Activated T-helper 1 cell treated with anti-CD3 and anti-CD28 coated beads, Interleukin-12 subunit alpha, Interleukin-12 subunit beta, Interleukin-2, Interleukin-4 antibody, amounts not matched to agents 30 ng/mL and 10 ng/mL and 1 ng/mL, durations not matched to agents 14 hours and 24 hours and 36 hours (primary cell): ENCODE measurements at places on chromosomes 4 and X. TPM values are rescaled to one million over a fixed set of nuclear protein-coding genes. Genes with fewer than 3 reads are reported as not detected.
A peak's percentile ranks its signal among the peaks of the same experiment; 100 is the strongest.

The SHOX gene
- not detected in 2 replicates for total RNA-seq

The SPATA18 gene
- 0.13 and 0.27 TPM in 2 replicates for total RNA-seq

The CWH43 gene
- total RNA-seq: not detected in 2 replicates

The ANAPC4 gene
- total RNA-seq: 36.0 and 39.9 TPM in 2 replicates

- peaks cover 23% of the 10 kb centered on the region for H3K4me1 ChIP-seq
- peaks cover 4% of the 10 kb centered on the region for H3K36me3 ChIP-seq
- H3K27me3 ChIP-seq: peaks cover 2% of the 10 kb centered on the region
- DNase-seq: peak; percentile 1
These were observed 2.0 kb upstream of the STAG2 start for GRCh38 chrX:123959281-123960063.

- no peaks in the 10 kb centered on the region for H3K36me3 ChIP-seq
- H3K4me1 ChIP-seq: no peaks in the 10 kb centered on the region
- H3K27ac ChIP-seq: no peak overlapping the region
- H3K27me3 ChIP-seq: peaks cover 3% of the 10 kb centered on the region
These were observed 103.5 kb upstream of the PPARGC1A start for GRCh38 chr4:23993373-23993772.

The NDP gene
- total RNA-seq: not detected in 2 replicates

The GRID2 gene
- total RNA-seq: not detected in 2 replicates

The FGB gene
- total RNA-seq: not detected in 2 replicates

The TGIF2LX gene
- not detected in 2 replicates for total RNA-seq

DNA sequence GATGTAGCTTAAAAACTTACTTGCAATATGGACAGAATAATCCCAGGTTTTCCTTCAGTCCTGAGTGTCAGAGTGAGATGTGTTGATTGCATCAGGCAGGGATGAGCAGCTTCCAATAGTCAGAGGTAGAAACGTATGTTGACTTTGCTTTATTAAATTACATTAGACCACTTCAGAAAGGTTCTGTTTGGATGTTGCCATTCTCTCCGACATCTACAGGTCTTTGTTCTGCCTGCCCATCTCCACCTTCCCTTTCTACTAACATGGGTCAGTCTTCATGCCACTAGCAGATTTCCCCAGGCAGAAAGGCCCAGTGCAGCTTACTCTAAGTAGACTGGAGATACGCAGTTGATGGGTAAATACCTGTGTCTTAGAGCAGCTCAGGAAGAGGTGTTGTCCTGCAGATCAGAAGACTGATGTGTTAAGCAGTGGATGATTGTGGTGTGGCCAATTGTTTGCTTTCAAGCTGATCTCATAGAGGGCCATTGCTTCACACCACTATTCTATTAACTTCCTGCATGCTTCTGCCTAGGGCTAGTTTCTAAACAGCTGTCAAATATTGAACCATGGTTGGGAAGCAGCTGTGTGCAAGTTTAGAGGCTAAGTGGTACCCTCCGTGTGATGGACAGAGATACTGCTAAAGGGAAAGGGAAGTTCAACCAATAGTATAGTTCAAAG lies 1.8 kb downstream of the FRMPD4 start:
- H3K27ac ChIP-seq: no peak overlapping the region
- H3K4me1 ChIP-seq: no peaks in the 10 kb centered on the region
- no peaks in the 10 kb centered on the region for H3K36me3 ChIP-seq
- H3K27me3 ChIP-seq: peaks cover 18% of the 10 kb centered on the region

GRCh38 chr4:17968721-17969120 lies 52.8 kb downstream of the LCORL start:
- H3K27me3 ChIP-seq: no peaks in the 10 kb centered on the region
- H3K27ac ChIP-seq: no peak overlapping the region
- no peaks in the 10 kb centered on the region for H3K36me3 ChIP-seq
- no peak for DNase-seq

- DNase-seq: no peak
- no peaks in the 10 kb centered on the region for H3K4me1 ChIP-seq
- H3K27me3 ChIP-seq: no peaks in the 10 kb centered on the region
These were observed 40.1 kb upstream of the RPA4 start for GRCh38 chrX:96843566-96843965.

GRCh38 chr4:5796976-5797375 lies 86.0 kb downstream of the EVC start:
- no peaks in the 10 kb centered on the region for H3K4me1 ChIP-seq
- no peaks in the 10 kb centered on the region for H3K27me3 ChIP-seq
- no peak overlapping the region for H3K4me3 ChIP-seq
- H3K36me3 ChIP-seq: no peaks in the 10 kb centered on the region

The ETNPPL gene
- not detected in 2 replicates for total RNA-seq

- no peak for DNase-seq
- no peaks in the 10 kb centered on the region for H3K4me1 ChIP-seq
- no peak overlapping the region for H3K4me3 ChIP-seq
- no peaks in the 10 kb centered on the region for H3K27me3 ChIP-seq
- H3K36me3 ChIP-seq: no peaks in the 10 kb centered on the region
- no peak overlapping the region for H3K27ac ChIP-seq
These were observed 500.2 kb downstream of the IDS start for GRCh38 chrX:149004936-149005335.

DNA sequence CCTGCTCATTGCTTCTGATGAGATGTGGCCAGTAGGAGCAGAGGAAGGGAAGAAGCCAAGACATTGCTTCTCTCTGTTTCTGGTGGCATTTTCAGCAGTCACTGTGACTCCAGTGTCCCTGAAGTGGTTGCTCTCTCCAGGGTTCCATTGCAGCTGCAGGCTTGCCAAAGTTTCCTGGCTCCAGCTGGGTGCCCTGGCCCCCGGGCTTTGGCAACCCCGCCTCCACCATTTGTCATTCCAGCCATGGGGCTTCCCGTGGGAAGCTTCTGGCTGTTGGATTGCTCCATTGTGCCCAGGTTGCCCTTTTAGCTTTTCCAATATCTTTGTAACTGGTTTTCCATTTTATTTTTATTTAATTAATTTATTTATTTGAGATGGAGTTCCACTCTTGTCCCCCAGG lies 12.7 kb downstream of the FGFBP1 start:
- peaks cover 11% of the 10 kb centered on the region for H3K4me1 ChIP-seq
- no peak for DNase-seq
- peaks cover 11% of the 10 kb centered on the region for H3K27me3 ChIP-seq
- no peak overlapping the region for H3K4me3 ChIP-seq
- H3K36me3 ChIP-seq: no peaks in the 10 kb centered on the region

The USP17L28 gene
- total RNA-seq: not detected in 2 replicates

DNA sequence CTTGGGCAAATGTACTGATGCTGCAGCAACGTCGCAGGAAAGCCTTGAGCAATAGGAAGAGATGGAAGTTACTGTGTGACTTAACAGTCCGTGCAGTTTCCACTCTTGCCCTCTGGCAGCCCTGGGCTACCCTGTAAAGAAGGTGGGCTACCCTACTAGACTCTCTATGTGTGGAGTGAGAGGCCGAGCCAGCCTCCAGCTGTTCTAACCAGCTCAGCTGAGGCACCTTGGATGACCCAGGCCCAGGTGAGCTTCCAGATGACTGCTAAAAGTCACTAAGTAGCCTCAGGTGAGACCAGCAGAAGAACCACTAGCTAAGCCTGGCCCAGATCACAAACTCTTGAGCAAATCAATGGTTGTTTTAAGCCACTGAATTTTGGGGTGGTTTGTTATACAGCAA lies 34.9 kb upstream of the PPP2R2C start:
- no peak overlapping the region for H3K4me3 ChIP-seq
- no peak for DNase-seq
- no peaks in the 10 kb centered on the region for H3K4me1 ChIP-seq
- H3K27ac ChIP-seq: no peak overlapping the region

The NCAPG gene
- 43.7 and 46.3 TPM in 2 replicates for total RNA-seq

GRCh38 chrX:134545510-134545909 lies 85.5 kb downstream of the HPRT1 start:
- H3K4me1 ChIP-seq: peaks cover 32% of the 10 kb centered on the region
- H3K27ac ChIP-seq: no peak overlapping the region
- no peak for DNase-seq
- peaks cover 3% of the 10 kb centered on the region for H3K27me3 ChIP-seq

The PAGE5 gene
- total RNA-seq: not detected in 2 replicates

DNA sequence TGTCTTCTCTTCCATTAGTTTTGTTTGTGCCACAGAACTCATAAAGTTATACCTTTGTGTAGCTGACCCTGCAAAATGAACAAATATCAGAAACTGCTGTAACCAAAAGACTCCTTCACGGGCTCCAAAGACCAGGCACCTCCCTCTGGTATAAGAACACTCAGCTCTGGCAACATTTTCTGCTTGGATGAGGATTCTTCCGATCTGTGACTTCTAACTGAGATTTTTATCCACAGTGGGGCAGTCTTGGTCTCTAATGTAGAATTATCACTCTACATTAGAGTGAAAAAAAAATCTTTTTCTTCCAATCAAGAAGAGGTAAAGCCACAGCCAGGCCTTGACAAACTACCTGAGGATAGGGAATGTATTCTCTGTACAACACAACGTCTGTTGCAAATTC lies 38.5 kb upstream of the PRSS48 start:
- H3K27me3 ChIP-seq: peaks cover 6% of the 10 kb centered on the region
- H3K36me3 ChIP-seq: no peaks in the 10 kb centered on the region
- no peak for DNase-seq
- H3K4me3 ChIP-seq: no peak overlapping the region
- H3K4me1 ChIP-seq: no peaks in the 10 kb centered on the region
- no peak overlapping the region for H3K27ac ChIP-seq

GRCh38 chr4:16484711-16485110 lies 258.4 kb upstream of the TAPT1 start:
- H3K4me3 ChIP-seq: no peak overlapping the region
- H3K36me3 ChIP-seq: no peaks in the 10 kb centered on the region
- no peak overlapping the region for H3K27ac ChIP-seq
- no peak for DNase-seq
- no peaks in the 10 kb centered on the region for H3K27me3 ChIP-seq

GRCh38 chr4:101807351-101807750 lies 16.8 kb downstream of the BANK1 start:
- no peak for DNase-seq
- H3K4me1 ChIP-seq: peaks cover 3% of the 10 kb centered on the region
- H3K36me3 ChIP-seq: no peaks in the 10 kb centered on the region
- H3K4me3 ChIP-seq: no peak overlapping the region
- no peak overlapping the region for H3K27ac ChIP-seq
- H3K27me3 ChIP-seq: peaks cover 14% of the 10 kb centered on the region

DNA sequence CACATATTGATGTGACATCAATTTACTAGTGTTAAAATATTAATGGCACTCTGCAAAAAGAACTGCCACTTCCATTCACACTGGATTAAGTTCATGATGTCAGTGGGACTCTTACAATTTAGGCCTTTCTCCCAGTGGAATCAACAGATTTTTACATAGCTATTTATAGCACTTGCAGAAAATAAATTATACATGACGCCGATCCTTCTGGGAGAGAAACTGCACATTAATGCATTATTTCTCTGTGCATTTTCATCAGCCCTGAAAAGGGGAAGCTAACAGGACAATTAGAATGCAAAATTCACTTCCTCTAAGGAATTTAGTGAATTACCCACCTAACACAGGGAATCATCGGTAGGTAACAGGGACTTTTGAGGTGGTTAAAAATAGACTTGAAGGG lies 15.7 kb downstream of the LGI2 start:
- H3K27me3 ChIP-seq: no peaks in the 10 kb centered on the region
- no peaks in the 10 kb centered on the region for H3K4me1 ChIP-seq
- H3K4me3 ChIP-seq: no peak overlapping the region
- no peak for DNase-seq
- no peak overlapping the region for H3K27ac ChIP-seq

GRCh38 chr4:107366900-107367299 lies 330.8 kb upstream of the DKK2 start:
- no peak for DNase-seq
- H3K4me3 ChIP-seq: no peak overlapping the region
- H3K36me3 ChIP-seq: no peaks in the 10 kb centered on the region
- H3K27me3 ChIP-seq: no peaks in the 10 kb centered on the region
- H3K4me1 ChIP-seq: no peaks in the 10 kb centered on the region

DNA sequence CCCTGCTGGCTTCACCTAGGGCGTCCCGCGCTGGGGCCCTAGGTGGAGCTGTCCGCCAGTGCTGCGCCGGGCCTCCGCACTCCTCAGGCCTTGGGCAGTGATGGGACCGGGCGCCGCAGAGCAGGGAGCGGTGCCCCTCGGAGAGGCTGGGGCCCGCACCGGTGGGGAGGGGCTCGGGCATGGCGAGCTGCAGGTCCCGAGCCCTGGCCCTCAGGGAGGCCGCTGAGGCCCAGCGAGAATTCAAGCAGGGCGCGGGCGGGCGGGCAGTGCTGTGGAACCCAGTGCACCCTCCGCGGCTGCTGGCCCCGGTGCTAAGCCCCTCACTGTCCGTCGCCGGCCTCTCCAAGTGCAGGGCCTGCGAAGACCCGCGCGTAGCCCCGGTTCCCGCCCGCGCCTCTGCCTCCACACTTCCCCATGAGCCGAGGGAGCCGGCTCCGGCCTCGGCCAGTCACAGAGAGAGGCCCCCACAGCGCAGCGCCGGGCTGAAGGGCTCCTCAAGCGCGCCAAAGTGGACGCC lies 565.1 kb upstream of the NDST4 start:
- no peak for DNase-seq

- no peak for DNase-seq
- no peak overlapping the region for H3K27ac ChIP-seq
- H3K4me3 ChIP-seq: no peak overlapping the region
- no peaks in the 10 kb centered on the region for H3K36me3 ChIP-seq
These were observed 104.6 kb upstream of the BMPR1B start for GRCh38 chr4:94653095-94653649.

- H3K4me3 ChIP-seq: no peak overlapping the region
- no peak overlapping the region for H3K27ac ChIP-seq
- H3K4me1 ChIP-seq: no peaks in the 10 kb centered on the region
- DNase-seq: no peak
These were observed 19.6 kb downstream of the AP1S2 start for GRCh38 chrX:15834827-15835595.

The LPAR4 gene
- total RNA-seq: not detected in 2 replicates

- no peak overlapping the region for H3K4me3 ChIP-seq
These were observed 15.9 kb downstream of the TMEM192 start for GRCh38 chr4:165096776-165097175.

The HTR2C gene
- total RNA-seq: not detected in 2 replicates

The RNF128 gene
- not detected in 2 replicates for total RNA-seq

DNA sequence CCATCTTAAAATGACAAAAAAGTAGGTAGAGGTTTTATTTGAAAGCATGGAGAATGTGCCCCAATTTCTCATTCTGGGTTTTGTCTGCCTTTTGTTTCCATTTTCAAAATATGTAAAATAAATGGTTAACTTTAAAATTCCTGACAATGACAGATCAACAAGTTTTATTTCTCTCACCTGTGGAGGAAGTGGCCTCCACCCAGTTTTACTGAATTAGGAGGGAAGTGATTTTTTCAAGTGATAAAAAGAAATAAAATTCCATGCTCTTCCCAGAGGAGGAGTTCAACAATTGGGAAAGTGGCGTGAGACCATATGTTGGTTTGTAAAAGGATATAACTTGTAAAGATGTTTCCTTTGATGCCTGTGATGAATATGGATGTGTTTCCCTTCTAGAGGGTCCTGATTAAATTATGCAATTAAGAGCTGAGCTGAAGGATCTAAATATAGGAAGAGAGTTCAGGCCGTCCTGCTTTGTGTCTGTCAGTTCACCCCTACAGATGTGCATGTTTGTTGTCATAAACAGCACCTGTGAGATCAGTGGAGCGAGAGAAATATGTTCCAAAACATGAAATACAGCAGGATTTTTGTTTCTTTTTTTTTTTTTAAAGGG lies 19.5 kb downstream of the SMAD1 start:
- DNase-seq: no peak
- H3K27me3 ChIP-seq: peaks cover 10% of the 10 kb centered on the region
- no peak overlapping the region for H3K27ac ChIP-seq
- H3K36me3 ChIP-seq: no peaks in the 10 kb centered on the region
